Astrocyte of the spinal cord (primary cell): ENCODE measurements at places on chromosomes 7 and 10.
A peak's percentile ranks its signal among the peaks of the same experiment; 100 is the strongest.

- no peak for DNase-seq
These were observed 161.9 kb upstream of the AGK start for GRCh38 chr7:141389140-141389796.

- DNase-seq = peak; percentile 13
These were observed 338.0 kb upstream of the MKI67 start for GRCh38 chr10:128463991-128464760.

GRCh38 chr10:120953897-120954296 is 102.7 kb downstream of the WDR11 start:
- DNase-seq = no peak

- DNase-seq = no peak
These were observed 52.4 kb downstream of the CALD1 start for GRCh38 chr7:134831862-134832261.

DNA sequence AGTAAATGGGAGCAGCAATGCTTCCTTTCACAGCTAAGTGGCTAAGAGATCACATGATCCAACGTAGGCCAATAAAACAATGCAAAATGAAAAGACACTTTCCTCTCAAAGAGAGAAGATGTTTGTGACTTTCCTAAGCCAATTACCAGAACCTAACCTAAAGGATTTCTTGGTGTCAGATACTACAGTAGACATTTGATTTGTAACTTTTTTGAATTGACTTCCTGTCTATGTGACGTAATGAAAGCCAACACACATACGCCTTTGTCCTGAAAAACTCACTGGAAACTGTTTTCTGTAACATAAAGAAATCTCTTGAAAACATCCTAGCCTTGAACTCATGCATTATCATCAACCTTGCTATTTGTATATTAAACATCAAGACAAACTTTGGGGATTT is 417.1 kb downstream of the GPAM start:
- DNase-seq = no peak

DNA sequence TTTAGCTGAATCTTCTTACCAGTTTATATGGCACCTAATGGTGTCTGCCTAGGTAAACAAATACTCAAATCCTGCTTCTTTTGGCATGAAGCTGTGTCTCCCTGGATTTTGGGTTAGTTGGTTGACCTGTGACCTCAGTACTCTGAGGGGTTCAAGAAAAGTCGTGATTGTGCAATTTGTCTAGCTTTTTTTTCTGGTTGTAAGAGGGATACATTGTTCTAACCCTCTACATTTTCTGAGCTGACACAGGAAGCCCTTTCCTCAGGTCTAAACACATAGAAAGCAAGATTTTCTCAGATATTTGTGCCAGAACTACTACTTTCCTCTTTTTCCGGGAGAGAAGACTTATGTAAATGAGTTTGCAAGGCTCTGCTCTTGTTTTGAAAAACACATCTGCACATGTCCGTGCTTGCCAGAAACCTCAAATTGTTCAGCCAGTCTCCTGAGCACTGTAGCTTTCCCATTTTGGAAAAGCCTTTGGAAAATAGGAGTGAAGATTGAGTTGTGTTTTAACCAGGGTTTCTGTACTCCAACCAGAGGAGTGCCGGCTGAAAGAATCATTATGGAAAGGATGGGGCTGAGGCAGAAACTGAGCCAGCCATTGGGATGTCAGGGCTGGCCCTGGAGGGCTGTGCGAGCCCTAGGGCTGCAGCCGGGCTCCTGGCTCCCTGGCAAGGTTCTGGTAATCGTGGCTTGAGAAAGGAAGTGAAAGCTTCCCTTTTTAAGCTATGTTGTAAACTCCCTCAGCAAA is 31.3 kb upstream of the CXCL12 start:
- DNase-seq = no peak

GRCh38 chr10:44369296-44369695 is 15.6 kb downstream of the CXCL12 start:
- DNase-seq = no peak

DNA sequence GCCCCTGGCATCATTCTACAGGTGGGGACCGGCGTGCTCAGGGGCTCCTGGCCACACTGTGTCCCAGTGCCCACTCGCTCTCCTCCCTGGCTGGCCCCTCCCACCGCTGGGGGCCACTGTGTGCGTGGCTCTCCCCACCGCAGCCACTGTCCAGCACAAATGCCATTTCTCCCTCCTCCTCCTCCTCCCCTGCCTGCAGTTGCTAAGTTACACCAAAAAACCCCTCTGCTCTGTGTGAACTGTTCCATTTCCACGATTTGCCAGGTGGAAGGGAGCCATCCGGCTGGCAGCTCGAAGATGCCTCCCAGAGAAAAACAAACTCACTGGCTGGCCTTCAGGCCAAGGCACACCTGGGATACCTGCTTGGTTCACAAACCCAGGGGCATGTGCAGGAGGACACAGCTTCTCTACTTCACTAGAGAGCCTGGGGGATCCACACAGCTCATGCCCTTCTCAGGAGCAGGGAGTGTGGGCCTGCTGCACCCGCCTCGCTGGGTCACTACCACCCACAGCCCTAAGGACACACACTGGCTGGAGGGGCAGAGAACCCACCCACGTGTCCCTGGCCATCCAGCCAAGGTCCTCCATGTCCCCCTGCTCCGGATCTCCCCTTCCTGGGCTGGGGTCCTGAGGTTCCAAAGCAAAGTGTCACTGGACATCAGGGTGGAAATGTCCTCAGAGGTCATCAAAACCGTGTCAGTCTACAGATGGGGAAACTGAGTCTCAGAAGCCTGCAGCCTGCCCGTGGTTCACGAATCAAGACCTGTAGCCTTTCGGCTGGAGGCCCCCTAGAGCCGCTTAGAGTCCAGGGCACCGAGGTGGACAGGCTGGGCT is 1.7 kb downstream of the RASGEF1A start:
- no peak for DNase-seq

- peak; percentile 63 for DNase-seq
These were observed 28.6 kb downstream of the SMKR1 start for GRCh38 chr7:129530795-129531391.

- DNase-seq = no peak
These were observed 130.4 kb downstream of the AASS start for GRCh38 chr7:122013630-122014029.

DNA sequence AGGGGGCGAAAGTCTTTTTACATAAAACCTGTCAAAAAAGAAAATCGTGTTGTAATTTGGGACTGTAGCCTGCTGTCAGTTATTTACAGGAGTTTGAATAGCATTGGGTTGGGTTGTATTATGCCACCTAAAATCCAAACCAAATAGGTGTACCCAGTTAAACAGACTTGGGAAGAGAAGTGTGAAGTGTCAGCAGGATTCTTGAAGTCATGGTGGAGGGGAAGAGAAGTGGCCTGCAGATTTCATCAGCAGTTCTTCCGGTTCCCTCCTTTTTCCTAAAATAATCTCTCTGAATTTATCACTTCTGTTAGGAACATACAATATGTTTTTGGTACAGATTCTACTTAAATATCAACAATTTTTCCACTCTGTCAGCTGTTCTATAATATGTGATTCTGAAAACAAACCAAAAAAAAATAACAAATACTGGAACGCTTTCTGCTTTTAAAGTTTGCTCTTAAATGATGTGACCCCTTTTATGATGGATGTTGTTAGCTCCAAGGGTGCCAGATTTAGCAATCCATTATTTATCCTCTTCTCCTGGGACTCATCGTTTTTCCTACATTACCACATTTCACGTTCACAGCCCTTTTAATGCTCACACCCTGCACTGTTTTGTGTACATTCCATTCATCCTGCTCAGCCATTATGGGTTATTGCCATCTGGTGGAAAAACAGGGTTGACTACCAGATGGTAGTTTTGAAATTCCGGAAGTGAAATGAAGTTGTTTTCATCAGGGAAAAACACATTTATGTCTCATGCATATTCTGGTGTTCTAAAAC is 18.7 kb upstream of the ARHGAP12 start:
- peak; percentile 86 for DNase-seq

DNA sequence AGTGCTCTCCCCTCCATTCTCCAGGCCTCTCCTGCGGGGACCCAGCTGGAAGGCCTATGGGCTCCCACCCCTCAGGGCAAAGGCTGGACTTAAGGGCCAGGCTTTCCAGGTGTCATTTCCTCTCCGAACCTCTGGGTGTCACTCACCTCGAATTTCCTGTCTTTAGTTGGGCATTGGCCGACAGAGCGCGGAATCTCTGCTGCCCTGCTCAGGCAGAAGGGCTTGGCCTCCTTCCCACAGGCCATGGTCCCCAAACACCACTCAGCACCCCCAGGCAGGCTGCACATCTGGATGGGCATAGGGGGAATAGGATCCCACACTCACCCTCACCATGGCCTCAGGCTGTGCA is 212.9 kb downstream of the CCSER2 start:
- DNase-seq = no peak

DNA sequence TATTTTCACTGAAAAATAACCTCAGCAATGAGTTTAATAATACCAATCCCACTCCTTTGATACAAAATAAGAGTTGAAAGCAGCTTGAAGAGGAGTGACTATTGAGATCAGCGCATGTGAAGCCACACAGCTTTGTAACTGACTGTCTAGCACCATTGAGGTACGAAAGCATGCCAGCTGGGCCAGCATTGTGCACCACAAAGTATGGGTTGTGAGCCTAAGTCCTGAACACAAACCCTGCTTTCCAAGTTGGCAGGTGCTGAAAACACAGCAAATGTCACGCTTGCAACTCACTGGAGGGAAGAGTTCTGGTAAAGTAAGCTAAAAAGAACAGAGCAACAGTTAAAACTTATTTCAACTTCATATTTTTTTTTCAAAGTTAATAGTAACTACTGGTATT is 4.0 kb upstream of the FAM53B start:
- no peak for DNase-seq

- no peak for DNase-seq
These were observed 12.4 kb downstream of the CBX3 start for GRCh38 chr7:26213807-26214515.

DNA sequence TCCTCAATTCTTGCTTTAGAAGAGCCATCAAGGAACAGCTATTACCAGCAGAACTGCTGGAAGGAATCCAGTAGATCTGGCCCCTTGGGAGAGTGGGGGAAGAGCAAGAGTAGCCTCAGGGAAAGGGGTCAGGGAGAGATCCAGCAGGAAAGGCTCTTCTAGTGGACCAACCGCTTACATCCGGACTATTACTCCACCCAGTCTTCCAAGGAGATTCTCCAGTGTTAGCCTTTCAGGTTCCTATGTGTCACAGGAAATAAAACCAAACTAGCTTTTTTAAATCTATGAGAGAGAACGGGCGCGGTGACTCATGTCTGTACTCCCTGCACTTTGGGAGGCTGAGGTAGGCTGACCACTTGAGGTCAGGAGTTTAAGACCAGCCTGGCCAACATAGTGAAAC is 34.3 kb downstream of the TET1 start:
- peak; percentile 75 for DNase-seq

DNA sequence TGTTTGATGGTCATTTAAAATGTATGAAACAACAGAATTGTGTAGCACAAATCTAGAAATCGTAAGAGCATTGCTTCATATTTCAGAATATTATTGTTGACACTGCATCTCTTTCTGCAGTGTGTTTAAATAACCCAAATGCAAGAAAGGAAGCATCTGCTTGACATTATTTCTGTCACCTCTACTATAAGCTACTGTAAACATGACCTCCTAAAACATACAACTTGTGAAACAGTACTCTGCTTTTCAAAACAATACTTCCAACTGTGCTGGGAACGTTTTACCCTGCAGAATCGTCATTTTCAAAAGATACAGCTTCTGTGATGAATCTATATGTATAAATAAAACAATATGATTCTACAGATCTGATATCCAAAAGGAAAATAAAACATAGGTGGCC is 82.0 kb downstream of the RNF133 start:
- no peak for DNase-seq

DNA sequence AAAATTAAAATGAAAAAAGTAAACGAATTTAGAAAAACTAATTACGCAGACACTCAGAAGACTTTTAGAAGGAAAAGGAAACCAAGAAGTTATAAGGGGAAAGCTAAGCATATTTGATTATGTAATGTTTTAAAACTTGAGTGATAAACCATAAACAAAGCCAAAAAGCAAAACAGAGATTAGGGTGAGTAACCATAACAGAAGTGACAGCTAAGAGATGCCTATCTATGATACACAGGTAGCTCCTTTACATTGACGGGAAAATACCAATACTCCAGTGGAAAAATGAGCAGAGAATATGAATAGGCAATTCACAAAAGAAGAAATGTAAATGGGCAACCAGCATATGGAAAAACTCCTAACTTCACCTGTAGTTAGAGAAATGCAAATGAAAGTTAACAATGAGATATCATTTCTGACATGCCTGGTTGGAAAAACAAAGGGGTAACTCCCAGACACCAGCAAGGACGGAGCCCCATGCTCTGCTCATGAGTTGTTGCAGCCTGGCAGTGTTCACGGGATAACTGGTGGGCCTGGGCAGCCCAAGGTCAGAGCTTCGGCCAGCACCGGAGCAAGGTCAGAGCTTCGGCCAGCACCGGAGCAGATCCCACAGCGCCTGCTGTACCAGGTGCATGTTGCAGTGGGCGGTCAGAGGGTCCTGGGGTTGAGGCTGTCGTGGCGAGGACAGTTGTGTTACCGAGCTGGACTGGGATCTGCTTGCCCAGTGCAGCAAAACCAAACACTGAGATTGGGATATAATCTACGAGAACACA is 58.9 kb downstream of the ALOX5 start:
- no peak for DNase-seq

- no peak for DNase-seq
These were observed 187.4 kb upstream of the GDF10 start for GRCh38 chr10:47112612-47113011.

GRCh38 chr7:149722356-149722957 is 50.9 kb downstream of the ZNF467 start:
- DNase-seq = no peak

GRCh38 chr7:151857866-151858450 is 19.0 kb downstream of the PRKAG2 start:
- no peak for DNase-seq

GRCh38 chr10:70942125-70942524 is 53.8 kb upstream of the PCBD1 start:
- no peak for DNase-seq
